ENCODE measurements at places on chromosomes 1 and 21. TPM values are rescaled to one million over a fixed set of nuclear protein-coding genes. Genes with fewer than 3 reads are reported as not detected.

Gene GPR25
- total RNA-seq: not detected

Gene ACTL8
- not detected for total RNA-seq

Gene LCE2C
- not detected for total RNA-seq

Gene RIMKLA
- total RNA-seq: 0.35 TPM

Gene PEAR1
- total RNA-seq: 33.2 TPM

Gene SH3BGR
- 9.8 TPM for total RNA-seq

Gene TMEM240
- 6.3 TPM for total RNA-seq

Gene ASAP3
- 40.1 TPM for total RNA-seq

Gene TMEM82
- 2.5 TPM for total RNA-seq

All from metanephros (tissue), 2 donors.